ENCODE measurements at places on chromosomes 3 and 15.

GRCh38 chr15:74400313-74400860, 32.9 kb upstream of the CYP11A1 start:
- no peak for DNase-seq

DNA sequence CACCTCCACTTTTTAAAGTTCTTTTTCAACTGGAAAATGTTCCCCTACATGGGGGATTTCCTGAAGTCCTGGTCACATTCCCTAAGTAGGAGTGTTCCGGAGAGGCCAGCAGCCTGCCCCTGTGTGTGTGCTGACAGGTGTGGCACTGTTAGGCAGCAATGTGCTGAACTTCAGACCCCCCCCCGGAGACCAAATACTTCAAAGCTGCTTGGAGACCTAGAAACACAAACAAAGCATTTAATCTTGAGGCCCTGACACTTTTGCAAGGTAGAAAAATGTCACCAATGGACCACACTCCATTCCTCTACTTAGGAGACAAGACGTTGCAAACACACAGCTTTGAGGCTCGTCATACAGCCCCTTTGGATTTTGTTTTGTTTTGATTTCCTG, 259.6 kb upstream of the CTNNB1 start:
- no peak for DNase-seq

GRCh38 chr3:32257641-32258438, 19.4 kb downstream of the CMTM8 start:
- DNase-seq, result no peak

GRCh38 chr15:32838820-32839219, 121.0 kb downstream of the GREM1 start:
- DNase-seq, result no peak

DNA sequence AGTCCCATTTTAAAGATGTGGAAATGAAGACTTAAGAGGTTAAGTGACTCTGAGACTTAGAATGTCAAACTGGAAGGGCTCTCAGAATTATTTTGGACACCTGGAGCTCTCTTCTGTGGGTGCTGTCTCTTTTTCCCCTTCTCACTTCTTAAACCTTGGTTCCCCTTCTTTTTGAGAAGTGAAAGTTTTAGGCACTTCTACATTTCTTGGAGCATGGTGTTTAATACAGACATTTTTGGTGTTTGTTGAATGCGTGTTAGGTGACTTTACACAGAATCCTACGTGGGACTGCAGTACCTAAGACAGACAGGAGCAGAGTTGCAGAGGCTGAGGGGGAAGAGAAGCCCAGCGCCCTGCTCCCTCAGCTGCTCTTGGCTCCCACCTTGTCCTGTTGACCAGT, 133.3 kb downstream of the MDFIC2 start:
- DNase-seq, result no peak

- DNase-seq, result no peak
Measured at GRCh38 chr3:197807969-197808587, 17.0 kb downstream of the LRCH3 start.

- no peak for DNase-seq
Measured at GRCh38 chr15:63362885-63363284, 18.8 kb downstream of the CA12 start.

- no peak for DNase-seq
Measured at GRCh38 chr15:75091814-75092213, 68.4 kb downstream of the PPCDC start.

DNA sequence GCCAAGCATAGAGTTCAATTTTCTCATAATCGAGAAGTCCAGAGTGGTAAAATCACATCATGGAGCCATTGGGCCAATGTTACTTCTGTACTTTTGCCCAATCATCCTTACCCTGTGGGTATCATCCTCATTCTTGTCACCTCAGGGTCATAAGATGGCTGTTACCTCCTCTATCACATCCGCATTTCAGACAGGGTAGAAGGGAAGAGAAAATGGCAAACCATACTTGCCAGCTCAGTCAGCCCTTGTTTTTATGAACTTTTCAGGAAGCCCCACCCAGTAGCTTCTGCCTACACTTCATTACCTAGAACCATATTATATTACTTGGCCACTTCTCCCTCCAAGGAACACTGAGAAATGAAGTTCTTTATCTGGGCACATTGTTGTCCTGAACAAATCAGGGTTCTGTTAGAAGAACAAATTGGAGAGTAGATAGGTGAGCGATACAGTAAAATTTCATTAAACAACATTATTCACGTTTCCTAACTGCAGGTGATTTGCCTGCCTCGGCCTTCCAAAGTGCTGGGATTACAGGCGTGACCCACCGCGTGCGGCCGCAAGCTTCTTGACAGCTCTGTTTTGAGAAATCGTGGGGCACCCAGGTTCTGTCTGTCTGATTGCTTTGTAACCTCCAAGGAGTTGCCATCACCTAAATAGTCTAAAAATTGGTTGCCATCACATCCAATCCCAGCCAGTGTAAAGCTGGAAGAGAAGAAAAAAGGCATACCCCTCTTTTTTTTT, 34.5 kb upstream of the RPN1 start:
- DNase-seq, result no peak

DNA sequence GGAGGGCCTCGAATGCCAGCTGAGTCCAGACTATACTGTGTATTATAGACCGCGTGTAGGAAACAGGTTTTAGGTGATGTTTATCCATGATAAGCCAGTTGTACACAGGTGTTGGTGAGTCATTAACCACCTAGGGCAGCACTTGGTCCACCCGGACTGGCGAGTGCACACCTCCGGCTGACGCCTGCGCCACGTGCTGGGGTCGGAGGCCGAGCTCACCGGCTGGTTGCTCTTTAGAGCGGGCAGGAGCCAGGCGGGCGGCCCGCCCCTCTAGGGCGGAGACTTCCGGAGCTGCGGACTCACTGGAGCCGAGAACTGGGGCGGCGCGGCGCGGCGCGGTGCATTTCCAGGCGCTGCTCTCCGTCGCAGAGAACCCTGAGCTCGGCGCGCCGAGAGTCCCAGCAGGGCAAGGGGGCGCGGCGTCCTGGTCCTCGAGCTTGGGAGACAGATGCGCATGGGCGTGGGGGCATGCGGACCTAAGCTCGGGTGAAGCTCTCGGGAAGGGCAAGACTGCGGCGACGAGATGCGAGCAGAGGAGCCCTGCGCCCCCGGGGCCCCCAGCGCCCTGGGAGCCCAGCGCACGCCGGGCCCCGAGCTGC, at the start of gene ESYT3:
Gene ESYT3 (plus strand): TSS at position 341 of the 599 bp plus-strand sequence. CDS start 183 bp downstream, at position 524.
- peak; percentile 48 for DNase-seq

DNA sequence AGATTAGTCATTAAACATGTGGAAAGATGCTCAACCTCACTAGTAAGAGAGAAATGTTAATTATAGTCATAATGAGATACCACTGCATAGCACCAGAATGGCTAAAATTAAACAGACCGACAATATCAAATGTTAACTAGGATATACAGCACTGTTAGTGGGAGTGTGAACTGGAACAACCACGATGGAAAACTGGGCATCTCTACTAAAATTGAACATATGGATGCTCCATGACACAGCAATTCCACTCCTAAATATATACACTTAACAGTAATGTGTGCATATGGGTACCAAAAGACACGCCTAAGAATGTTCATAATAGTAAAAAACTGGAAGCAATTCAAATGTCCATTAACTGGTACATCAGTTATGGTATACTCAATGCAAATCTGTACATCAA, 41.5 kb downstream of the CRTAP start:
- DNase-seq, result no peak

DNA sequence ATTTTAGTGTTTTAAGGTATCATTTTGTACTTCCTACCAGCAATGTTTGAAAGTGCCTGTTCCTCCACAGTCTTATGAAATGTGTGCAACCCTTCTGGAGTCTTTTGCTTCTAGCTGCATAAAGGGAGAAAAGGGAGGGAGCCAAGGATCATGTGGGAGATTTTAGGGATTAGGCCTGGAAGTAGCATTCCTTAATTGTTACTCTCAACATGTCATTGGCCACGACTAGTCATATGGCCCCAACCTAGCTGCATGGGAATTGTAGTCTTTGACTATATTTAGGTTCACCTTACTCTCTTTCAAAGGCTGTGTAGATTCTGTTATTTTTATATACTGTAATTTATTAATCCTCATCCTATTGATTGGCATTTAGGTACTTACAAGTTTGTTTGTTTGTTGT, 14.9 kb downstream of the CRTAP start:
- no peak for DNase-seq

DNA sequence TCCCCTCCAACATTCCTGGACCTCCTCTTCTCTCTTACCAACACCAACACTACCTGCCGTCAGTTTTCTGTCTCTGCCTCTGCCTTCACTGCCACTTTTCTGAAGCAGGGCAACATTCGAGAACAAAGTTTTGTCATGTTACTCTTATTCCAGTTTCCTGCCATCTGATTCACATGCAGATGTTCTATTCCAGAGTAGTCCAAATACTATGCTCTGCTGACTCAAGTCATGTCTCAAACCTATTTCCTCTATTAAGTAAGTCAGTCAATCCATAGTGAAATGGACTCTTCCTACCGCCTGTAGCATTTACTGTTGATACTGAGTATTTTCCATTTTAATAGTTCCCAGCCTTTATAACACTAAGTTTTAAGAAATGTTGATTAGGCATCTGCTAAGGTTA, 43.4 kb downstream of the ESYT3 start:
- DNase-seq, result no peak

- no peak for DNase-seq
Measured at GRCh38 chr3:44962621-44963393, 13.2 kb downstream of the ZDHHC3 start.

- no peak for DNase-seq
Measured at GRCh38 chr3:157099326-157100095, 60.4 kb downstream of the CCNL1 start.

GRCh38 chr3:112744825-112745566, 101.7 kb downstream of the CD200R1L start:
- DNase-seq, result no peak

- DNase-seq, result no peak
Measured at GRCh38 chr15:93719921-93720351, 511.4 kb upstream of the MCTP2 start.

GRCh38 chr15:96304839-96305238, 25.7 kb upstream of the NR2F2 start:
- DNase-seq, result no peak

DNA sequence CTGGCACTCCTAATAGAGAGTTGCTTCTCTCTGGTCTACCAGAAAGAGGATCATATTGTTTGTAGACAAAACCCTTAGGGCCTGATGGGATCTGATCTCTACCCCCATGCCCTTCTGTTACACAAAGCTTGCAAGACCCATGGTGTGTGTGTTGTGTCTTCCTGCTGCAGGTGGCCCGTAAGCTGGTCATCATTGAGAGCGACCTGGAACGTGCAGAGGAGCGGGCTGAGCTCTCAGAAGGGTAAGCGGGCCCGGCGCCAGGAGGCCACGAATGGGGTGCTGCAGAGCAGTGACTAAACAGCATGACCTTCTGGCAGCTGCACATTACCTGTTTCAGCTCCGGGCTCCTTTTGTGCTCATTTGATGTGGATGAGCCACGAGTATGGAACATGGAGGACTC, 18.2 kb downstream of the TPM1 start:
- DNase-seq, result no peak

- no peak for DNase-seq
Measured at GRCh38 chr3:38507120-38507519, 11.0 kb downstream of the EXOG start.

- no peak for DNase-seq
Measured at GRCh38 chr3:135865085-135865484, 100.4 kb upstream of the PPP2R3A start.

Data from activated CD4-positive, CD25-positive, alpha-beta regulatory T cell treated with anti-CD3 and anti-CD28 coated beads, Interleukin-2, amount 50 U/mL, for 72 hours (primary cell).